ENCODE measurements at places on chromosomes 3 and 15.

DNA sequence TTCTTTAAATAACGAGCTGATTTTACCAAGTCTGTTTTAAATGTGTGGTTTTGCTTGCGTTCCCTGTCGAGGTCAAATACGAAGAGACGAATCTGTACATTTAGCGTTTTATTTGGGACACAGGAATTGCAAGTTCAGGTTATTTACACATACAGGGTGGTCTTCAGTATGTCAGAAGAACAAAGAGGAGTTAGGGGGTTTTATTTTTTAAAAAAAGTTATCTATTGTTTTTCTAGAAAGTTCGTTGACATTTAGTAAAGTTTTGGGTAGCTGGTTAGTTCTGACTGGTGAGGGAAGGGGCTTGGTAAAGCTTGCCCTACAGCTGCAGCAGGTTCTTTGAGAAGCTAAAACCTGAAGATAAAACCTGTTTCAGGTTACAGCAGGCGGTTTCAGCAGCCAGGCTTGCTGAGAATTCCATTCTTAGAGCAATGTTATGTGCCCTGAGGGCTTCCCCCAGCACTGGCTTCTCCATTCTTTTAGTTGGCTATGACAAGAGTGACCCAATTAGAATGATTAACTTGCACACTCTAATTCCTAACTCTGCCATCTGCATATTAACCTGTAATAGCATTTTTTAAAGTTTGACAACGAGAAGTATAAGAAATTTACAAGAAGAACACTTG lies 815 bp upstream of the ZNF280D start:
- no peak for DNase-seq

DNA sequence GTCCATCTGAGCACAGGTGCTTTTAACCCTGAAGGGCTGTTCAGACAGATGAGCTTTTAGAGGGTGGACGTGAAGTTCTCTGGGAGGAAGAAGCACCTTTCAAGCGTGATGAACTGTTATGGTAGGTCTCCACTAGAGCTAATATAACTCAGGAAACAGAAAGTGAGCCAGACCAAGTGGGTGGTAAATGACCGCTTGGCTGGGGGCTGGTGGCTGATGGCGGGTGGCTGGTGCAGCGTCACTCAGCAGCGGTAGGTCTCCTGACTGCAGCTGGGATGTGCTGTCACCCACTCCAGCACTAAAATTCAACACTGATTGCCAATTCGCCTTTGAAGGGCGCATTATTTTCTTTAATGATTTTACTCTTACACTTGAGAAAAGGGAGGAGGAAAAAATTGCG lies 31.2 kb upstream of the LACTB start:
- no peak for DNase-seq

DNA sequence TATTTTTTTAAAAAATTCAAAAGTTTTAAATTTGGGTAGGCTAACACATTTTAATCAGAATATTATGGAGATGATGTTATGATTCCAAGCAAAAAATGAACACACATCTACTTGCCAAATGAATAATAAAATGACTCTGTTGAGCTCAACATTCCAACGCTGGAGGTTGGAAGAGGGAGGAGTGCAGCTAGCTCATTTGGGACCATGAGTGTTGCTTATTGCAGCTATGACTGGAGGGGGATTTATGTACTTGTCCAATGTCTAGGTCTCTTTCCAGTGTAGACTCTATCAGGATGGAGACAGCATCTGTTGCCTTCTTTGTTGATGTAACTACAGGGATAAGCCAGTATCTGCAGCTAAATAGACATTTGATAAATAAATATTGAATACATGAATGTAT lies 310.6 kb downstream of the CACNA2D3 start:
- DNase-seq, result no peak

- DNase-seq, result no peak
Observed at GRCh38 chr3:112302881-112303763, 9.1 kb upstream of the SLC9C1 start.

DNA sequence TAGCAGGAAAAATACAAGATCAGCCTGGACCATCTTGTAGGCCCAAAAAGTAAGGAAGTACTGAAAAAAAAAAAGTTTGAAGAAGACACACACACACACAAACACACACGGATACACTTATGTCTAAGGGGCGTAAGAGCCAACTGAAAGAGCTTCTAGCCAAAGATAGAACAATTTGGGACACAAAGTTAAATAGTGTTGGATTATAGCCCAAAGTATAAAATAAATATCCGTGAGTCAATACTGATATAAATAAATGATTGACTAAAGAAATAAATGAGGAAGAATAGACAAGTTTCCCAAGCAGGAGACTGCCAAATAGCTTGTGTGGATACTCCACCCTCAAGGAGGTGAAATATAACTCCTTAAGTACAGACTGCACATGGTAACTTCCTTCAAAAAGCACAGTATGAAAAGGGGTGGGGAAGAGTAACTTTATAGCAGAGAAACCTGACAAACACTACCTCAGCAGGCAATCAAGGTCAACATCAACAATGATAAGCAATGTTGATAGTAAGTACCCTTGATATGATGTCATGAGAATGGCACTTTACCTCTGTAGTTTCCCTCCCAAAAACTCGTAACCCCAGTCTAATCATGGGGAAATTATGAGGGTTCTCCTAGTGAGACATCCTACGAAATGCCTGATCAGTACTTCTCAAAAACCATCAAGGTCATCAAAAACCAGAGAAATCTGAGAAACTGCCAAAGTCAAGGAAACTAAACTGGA lies 187.3 kb upstream of the ATP11B start:
- no peak for DNase-seq

DNA sequence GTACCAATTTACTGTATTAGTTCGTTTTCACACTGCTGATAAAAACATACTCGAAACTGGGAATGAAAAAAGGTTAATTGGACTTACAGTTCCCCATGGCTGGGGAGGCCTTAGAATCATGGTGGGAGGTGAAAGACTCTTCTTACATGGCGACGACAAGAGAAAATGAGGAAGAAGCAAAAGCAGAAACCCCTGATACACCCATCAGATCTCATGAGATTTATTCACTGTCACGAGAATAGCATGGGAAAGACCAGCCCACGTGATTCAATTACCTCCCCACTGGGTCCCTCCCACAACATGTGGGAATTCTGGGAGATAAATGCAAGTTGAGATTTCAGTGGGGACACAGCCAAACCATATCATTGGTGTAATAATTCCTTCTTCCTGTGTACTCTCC lies 69.6 kb downstream of the C3orf20 start:
- no peak for DNase-seq

DNA sequence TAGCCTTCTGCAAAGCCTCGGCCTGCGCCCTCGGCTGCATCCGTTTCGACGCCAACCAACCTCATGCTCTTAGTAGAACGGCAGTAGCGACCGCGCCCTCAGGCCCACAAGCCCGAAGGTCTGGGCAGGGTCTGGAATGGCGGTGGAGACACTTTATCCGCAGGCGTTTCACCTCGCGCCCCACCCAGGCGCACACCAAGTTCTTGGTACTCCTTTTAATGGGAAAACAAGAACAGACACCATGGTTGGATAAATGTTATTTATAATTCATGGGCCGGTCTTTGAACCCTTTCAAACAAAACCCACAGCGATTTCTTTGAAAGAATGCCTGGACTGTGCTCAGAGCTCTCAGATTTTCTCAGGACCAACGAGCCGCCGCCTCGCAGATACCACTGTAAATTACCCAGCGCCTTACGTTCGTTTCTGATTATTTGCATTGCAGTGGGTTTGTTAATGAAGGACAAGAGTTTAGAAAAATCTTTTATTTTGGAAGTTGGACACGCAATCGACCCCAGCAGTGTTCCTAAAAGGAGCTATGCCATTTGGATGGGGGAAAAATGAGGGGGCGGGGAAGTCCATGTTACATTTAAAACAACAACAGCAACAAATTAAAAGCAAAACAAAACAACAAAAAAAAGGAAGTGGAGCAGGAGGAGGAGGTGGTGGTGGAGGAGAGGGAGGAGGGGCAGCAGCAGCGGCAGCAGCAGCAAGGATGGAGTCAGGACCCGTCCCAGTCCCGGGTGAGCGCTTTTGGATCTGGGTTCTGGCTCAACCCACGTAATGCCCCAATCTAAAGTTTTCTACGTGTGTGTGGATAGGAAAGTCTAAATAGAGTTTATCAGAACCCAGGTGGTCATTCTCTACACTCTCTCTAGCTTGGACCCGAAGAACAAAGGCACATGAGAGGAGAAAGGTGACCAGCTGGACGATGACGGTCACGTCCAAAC lies 993 bp upstream of the ISL2 start:
- DNase-seq, result no peak

- no peak for DNase-seq
Observed at GRCh38 chr3:47895241-47895640, 92.3 kb downstream of the DHX30 start.

- DNase-seq, result peak; percentile 10
Observed at GRCh38 chr15:70023064-70023768, 74.5 kb downstream of the TLE3 start.

DNA sequence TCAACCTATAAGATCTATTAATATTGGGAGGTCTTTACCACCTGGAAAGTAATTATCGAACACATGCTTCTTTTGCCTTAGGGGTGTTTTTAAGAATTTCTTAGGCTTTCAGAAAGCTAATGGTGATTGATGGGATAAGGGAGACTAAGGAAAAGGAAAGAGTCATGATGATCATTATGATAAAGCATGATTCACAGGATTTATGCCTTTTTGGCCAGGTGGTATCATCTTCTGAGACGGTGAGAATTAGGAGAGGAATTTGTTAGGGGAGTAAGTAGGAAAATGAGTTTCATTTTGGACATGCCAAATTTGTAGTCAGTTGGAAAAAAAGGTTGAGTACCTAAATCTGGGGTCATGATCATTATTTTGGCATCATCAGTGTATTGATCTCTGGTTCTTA lies 8.9 kb downstream of the ARMC8 start:
- no peak for DNase-seq

DNA sequence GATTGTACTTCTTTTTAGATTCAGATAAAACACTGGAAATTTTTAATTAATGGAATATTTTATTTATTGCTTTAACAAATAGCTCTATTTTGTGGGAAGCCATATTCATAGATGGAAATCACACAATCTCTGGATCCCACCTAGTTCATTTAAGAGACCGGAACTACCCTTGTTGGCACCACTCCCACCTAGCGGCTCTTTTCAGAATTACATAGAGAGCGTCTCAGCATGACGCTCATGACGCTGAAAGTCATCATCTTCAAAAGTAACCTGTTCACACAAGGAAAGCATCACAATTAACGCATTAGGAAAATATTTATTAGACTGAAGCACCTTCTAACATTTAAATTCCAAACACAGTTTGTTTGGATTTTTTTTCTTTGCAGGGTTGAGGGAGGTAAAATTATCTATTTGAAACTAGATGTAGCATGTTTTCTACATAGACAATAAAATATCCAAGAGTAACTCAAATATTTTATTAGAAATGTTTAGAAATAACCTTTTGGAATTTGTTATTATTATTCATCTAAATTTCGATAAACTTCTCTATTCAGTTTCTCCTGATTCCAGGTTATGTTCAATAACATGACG lies 214.9 kb upstream of the ARRDC4 start:
- DNase-seq, result no peak

DNA sequence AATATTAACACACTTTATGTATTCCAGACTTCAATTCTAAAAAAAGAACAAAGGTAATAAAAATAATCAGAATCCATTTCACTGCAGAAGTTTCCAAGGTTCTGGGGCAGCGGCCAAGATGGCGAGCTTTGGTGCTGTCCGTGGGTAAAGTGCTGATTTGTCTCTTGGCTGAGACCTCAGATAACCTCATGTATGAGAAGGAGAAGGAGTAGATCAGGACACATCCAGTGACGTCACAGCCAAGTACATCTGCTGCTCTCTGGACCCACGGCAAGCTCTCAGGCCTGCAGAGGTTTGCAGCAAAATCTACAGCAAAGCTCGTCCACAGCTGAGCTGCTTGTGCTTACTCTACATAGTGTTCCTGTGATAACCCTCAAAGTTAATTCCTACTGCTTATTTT lies 165.7 kb downstream of the MAGI1 start:
- DNase-seq, result no peak

DNA sequence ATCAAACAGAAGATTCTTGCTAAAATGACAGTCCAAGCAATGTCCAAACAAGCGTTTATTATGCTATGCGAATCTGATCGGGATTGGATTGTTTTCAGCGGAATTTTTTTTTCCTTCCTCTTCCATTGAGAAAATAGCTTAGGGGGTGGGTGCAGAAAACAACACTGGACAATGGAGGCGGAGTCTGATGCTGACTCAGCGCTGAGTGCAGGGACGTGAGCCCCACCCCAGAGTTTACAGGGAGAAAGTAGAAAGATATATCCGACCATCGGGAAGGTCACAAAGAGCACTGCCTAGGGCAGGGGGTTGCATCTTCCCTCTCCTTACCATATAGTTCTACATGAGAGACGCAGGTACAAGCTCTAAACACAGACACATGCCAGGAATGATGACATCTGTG lies 117.0 kb downstream of the FOXP1 start:
- no peak for DNase-seq

DNA sequence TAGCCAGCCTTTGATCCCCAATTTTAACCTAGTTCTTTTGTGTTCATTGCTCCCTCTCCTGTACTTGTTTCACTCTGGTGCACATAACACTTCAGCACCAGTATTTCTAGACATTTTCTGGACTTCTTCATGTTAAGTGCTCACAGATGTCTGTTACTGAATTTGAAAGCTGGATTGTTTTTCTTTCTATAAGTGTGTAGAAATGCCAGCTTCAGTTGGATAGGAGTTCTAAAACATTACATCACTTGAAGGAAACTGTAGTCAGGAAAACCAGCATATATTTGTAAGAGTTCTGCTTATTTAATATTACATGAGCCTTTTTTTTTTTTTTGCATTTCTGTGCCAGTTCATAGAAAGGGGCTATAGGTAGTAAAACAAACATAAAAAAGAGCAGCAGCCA lies 21.6 kb downstream of the QTRT2 start:
- DNase-seq, result no peak

- DNase-seq, result no peak
Observed at GRCh38 chr3:169405076-169405475, 258.4 kb downstream of the MECOM start.

DNA sequence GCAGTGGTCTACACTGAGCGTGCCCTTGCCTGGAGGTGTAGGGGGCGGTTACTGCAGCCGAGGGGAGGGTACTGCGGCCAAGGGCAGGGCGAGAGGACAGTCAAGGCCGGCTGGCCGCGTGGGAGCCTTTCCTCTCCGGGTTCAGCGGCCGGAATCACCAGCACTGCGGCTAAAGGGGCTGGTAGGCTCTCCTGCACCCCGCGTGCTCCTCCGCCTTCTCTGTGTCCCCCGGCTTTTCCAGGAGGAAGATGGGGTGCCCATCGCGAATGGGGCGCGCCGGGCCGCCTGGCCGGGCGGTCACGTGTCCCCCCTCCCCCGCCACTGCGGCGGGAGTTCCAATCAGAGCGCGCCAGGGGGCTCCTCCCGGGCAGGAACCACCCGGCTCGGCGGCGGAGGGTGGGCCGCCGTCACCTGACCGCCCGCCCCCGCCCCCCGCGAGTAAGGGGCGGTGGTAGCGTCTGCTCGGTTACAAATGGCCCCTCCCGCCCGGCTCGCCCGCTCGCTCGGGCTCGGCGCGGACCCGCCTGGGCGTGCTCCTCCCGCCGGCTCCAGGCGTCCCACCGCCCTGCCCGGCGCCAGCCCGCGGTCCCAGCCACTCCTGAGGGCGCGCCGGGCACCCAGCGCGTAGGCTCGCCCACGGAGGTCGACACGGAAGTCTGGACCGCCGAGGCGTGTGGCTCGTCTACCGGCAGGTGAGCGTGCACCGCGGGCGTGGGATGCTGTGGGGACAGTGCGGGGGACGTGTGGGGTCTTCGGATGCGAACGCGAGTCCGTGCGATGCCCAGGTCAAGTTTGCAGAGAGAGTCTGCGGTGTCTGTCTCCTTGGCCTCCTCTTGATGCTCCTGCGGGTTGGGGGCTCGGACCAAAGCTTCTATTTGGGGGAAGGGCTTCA lies 242.6 kb upstream of the TOPAZ1 start:
- DNase-seq, result peak; percentile 55

- no peak for DNase-seq
Observed at GRCh38 chr3:53009826-53010539, 35.9 kb downstream of the SFMBT1 start.
